ENCODE measurements at places on chromosomes 11 and 22.

DNA sequence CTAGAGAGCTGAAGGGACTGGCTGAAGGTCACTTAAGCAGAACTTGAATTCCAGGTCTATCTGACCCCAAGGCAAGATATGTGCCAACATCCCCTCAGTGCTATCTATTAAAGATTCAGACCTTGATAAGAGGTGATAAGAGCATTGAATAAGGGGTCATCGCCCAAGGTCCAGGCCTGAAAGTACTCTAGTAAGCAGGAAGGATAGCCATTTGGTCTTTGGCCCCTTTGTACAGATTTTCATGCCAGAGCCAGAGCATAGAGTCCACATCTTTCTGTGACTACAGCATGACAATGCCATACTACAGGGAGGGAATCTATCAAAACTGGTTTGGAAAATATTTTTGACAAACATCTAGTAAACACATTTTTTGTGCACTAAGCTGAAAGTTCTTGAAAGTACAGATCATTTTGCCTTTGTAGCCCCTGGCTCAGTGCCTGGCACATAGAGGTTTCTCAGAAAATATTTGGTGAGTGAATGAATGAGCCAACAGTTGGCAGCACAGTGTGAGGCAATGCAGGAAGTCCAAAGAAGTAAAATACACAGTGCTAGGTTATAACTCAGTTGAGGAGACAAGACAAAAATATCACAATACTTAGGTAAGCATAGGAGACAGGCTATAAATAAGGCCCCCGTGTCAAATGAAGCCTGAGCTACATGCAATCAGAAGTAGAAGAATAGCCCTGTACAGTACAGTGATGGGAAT, 15.1 kb upstream of the RRAS2 start:
- no peak for DNase-seq

DNA sequence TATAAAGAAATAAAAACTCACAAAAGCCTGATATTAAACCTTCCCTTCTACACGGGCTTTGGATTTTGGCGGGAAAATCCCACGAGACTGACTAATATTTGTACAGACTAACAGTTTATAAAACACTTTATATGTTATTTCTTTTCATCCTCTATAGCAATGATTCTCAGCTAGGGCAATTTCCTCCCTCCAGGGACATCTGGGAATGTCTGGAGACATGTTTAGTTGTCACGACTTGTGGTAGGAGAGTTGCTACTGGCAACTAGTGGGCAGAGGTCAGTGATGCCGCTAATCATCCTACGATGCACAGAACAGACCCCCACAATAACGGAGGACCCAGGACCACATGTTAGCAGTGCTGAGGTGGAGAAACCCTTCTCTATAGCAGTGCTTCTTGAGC, 304.8 kb upstream of the PITPNB start:
- no peak for DNase-seq

DNA sequence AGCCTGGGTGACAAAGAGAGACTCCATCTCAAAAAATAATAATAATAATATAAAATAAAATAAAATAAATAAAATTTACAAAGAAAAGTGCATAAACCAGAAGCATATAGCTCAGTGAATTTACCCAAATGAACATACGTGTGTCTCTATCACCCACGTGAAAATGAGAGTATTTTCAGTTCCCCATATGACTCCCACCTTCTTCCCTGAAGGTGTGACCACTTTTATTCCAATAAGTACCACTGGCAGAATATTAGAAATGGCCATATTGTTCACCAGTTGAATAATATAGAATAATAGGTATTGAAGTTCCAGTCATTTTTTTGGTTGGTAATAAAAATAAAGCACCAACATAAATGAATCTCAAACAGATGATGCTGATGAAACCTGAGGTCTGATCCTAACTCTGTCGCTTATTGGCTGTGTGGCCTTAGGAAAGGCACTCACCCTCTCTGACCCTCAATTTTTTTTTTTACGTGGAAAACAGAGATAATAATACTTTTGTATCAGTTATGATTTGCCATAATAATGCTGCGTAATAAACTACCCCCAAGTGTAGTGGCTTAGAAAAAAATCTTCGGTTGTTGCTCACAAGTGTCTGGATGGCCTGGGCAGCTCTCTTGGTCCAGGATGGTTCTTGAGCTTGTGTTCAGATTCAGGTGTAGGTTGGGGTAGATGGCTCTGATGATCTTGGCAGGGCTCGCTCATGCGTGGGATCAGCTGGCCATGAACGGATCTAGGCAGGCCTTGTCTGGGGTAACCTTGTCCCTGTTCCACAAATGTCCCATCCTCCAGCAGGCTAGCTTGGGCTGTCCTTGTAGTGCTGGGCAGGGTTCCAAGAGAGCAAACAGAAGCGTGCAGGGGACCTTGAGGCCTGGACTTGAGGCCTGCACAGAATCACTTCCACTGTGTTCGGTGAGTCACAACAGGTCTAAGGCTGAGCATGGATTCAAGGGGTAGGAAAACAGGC, 88.1 kb downstream of the MYO18B start:
- no peak for DNase-seq

DNA sequence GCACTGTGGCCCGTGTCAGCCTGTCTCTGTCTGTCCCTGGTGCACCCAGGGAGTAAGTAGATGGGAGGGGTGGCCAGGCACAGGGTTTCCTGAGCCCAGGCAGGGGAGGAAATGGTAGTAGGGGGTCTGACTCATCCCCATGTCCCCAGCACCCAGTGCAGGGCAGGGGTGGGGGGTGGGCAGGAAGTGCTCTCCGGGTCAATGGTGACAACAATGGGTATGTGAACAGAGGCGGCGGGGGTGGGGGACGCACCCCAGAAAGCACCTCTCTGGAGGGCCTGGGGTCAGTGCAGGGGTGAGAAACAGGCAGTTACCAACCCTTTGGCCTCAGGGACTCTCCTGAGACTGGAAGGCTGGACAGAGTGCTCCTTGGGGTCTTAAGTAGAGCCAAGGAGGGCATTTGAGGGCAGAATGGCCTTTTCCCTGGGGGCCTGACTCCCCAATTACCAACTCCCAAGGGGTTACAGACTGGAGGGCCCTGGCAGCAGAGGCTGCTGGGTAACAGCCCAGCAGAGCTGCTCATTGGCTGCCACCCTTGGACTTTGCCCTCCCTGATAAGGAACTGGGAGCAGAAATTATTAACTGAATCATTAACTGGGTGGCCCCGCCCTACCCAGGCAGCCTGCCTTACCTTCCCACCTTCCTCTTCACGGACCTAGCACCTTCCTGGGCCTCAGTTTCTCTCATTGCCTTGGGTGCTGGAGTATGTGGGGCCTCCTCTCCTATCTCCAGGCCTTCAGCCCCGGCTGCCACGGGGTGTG, 4.2 kb downstream of the MYRF start:
- DNase-seq, result peak; percentile 51

GRCh38 chr22:27669798-27670599, 131.6 kb downstream of the MN1 start:
- DNase-seq, result no peak

DNA sequence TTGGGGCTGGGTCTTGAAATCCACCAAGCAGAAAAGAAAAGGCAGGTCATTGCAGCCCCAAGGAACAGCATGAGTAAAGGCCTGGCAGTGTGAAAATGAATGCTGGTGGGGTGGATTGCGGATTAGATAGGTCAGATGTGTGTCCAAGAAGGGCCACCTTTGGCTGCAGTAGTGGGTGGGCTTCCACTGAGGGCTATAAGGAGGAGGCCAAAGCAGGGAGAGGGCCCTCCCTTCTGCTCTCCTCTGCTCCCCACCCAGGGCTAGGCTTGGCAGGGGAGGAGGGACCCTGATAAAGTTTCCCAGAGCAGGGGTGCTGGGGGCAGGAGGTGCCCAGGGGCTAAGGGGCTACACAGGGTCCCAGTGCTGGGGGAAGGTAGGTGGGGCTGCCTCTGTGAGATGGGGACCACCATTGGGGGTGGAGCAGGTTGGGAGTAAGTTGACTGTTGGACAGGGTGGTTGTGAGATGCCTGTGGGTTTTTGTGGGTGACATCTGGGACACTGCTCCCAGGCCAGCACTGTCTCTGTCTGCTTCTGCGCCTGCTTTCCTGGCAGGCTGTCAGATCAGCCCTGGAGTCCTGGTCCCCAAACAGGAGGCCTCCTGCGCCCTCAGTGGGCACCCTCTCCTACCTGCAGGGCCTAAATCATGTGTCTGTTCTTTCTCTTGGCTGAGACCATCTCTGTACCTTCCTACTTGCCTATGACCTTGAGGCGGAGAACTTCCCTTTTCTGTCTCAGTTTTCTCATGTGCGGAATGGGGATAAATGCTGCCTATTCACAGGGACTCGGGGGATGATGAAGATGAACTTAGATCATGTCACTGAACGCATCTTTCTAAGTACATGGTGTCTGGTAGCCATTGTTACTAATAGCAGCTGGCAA, 1.9 kb downstream of the CAPN5 start:
- DNase-seq, result no peak

DNA sequence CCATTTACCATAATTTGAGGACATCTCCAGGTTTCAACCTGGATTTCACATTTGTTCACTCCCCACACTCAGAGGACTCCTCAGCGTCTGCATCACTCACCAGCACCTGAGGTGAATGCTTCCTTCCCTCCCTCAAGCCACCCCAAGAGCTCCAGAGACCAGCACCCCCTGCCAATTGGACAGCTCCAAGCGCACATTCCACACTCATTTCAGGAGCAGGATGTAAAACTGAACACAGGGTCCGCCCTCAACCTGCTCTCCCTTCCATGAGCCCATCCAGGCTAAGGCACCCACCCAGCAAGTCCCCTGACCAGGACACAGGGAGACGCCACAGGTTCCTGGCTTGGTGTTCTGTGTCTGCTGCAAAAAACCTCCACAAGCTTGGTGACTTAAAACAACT, 3.9 kb downstream of the SCGB1D1 start:
- DNase-seq, result no peak

DNA sequence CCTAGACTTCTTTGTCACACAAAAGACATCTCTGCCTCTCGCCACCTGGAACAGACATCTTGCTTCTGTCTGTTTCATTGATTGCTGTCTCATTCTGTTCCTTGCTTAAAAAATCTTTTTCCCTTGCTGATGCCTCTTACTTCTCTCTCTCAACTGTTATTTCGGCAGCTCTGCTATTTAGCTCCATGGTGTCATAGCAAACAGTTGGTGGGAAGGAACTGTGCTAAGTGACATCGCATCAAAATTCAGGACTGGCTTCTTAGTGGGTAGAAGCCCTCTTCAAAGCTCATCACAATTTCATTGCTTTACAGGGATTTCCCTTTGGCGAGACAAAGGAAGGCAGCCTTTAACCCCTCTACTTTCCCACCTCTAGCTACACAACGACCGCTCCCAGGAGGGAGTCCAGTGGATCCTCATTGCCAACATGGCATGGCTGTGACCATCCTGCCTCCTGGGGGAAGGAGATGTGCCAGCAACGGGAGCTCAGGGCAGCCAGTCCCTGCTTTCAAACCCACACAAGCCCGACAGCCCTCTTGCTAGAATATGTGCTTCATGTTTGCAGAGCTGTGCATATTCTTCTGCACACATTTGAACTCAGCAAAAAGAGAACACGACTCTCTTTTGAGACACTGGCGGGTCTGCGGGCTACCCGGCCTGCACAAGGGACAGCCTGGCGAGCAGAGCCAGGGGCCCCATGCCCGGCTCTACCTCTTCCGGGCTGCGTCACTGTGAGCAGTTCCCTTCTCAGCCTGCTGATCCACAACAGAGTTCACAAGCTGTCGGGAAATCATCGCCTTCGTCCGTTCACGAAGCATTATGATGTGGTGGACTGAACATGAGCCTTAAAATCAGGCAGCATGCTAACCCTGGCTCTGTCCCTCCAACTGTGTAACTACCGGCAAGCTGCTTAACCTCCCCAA, 51.1 kb upstream of the JAM3 start:
- no peak for DNase-seq

- DNase-seq, result no peak
Measured at GRCh38 chr11:58688789-58689503, 42.8 kb downstream of the GLYAT start.

GRCh38 chr11:102177974-102178631, 67.9 kb downstream of the YAP1 start:
- peak; percentile 7 for DNase-seq

- no peak for DNase-seq
Measured at GRCh38 chr11:6565988-6566703, 37.3 kb downstream of the RRP8 start.

- DNase-seq, result no peak
Measured at GRCh38 chr11:61714916-61715315, 34.7 kb downstream of the DAGLA start.

DNA sequence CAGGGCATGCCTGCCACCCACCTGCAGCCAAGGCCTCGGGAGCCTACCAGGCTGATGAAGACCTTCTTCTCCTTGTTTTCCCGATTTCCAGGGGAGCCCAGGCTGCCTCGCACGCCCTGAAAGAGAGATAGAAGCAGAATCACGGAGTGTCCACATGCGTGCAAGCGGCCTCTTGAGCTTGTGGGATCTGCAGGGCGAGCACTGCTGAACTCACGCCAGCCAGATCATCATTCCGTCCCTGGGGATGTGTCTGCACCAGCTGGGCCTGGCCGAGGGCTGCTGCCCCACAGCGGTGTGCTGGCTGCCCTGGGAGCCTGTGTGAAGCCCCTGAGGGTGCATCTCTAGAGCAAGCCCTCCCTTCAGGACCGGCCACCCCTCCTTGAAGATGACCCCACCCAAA, 17.9 kb downstream of the USH1C start:
- DNase-seq, result no peak

DNA sequence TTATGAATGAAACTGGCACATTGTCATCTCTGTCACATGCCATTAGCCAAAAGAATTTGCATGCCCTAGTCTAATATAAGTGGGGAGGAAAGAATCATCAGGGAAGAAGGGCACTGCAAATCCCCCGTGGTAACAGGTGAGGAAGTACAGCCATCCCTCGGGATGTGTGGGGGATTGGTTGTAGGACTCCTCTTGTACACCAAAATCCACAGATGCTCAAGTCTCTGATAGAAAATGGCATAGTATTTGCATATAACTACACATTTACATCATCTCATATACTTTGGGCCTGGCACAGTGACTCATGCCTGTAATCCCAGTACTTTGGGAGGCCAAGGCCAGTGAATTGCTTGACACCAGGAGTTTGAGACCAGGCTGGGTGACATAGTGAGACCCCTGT, 109.7 kb downstream of the HIPK3 start:
- DNase-seq, result no peak

DNA sequence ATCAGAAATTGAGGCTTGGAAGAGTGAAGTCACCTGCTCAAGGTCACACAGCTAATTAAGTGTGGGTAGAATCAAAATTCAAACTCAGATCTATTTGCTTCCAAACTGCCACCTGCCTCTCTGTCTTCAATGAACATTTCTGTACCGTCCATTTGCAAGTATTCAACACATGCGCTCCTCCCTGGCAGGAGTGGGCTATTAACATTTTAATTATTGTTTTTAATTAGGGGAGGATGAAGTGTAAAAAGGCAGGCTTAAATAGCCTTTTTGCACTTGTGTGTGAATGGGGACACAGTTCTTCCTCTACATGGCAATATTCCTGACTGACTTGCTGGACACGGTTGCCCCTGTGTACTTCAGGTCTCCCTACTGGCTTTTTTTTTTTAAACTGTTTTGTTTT, 114.4 kb upstream of the NARS2 start:
- DNase-seq, result no peak

- DNase-seq, result no peak
Measured at GRCh38 chr22:34067031-34067430, 146.8 kb upstream of the LARGE1 start.

DNA sequence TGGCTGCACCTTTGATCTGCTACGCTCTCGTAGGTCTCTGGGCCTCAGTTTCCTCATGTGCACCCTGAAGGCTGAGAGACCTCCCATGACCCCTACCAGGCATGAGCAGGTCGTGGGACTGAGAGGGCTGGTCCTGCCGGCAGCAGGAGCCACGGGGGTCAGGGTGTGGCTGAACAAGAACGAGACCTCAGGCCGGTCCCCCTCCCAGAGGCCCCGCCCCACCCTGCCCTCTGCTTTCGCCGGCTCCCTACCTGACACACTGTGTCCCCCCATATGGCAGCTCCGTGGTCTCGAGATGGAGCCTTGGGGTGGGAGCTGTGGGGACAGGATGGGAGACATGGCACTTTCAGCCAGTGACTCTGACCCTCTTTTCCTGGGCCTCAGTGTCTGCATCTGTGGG, 40.6 kb downstream of the CDKN1C start:
- DNase-seq, result no peak
